ENCODE measurements at places on chromosomes 16 and 17.

GRCh38 chr17:63086483-63087185 lies 120.6 kb downstream of the TANC2 start:
- DNase-seq: no peak

GRCh38 chr16:8958344-8959167 lies 5.2 kb downstream of the USP7 start:
- DNase-seq: no peak

DNA sequence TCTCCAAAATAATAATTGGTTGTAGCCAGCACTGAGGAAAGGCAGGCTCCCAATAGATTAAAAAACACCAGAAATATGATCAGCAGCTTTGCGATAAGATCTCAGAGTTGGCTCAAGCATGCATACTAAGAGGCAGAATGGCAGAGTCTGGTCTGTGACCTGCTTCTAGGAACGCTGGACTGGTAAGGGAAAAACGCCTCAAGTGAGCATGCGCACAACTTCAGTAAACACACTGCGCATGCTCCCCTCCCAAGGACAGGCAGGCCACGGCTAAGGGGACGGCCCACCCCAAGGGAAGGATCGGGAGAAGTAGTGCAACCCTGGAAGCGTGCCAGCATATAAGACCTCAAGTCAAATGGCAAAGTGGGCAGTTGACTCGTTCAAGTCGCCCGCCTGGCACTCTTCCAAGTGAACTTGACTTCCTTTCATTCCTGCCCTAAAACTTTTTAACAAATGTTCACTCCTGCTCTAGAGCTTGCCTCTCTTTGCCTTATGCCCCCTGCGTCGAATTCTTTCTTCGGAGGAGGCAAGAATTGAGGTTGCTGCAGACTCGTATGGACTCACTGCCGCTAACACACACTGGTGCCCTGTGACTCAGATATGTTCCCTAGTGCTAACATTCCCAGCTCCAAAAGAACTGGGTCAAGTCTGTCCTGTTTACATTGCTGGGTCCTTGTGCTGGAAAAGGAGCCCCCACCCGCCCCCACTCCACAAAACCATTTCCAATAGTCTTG lies 22.4 kb upstream of the PRM1 start:
- no peak for DNase-seq

DNA sequence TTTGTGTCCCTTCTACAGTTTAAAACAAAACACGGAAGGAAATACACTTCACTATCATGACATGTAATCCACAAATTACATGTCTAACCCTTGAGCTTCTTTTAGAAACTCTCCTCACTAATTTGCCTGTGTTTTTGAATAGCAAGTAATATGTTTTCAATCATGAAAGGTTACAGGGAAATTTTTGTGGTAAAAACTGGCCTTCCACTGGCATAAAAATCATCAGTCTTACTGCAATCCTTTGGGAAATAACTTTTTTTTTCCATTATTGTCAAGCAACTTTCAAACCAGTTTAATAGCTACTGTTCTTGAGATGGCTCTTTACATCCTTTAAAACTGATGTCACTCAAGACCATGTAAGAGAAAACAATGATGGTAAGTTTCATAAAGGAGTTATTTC lies 27.0 kb downstream of the MYO1D start:
- DNase-seq: no peak

GRCh38 chr16:82995924-82996441 lies 369.2 kb downstream of the CDH13 start:
- DNase-seq: no peak

DNA sequence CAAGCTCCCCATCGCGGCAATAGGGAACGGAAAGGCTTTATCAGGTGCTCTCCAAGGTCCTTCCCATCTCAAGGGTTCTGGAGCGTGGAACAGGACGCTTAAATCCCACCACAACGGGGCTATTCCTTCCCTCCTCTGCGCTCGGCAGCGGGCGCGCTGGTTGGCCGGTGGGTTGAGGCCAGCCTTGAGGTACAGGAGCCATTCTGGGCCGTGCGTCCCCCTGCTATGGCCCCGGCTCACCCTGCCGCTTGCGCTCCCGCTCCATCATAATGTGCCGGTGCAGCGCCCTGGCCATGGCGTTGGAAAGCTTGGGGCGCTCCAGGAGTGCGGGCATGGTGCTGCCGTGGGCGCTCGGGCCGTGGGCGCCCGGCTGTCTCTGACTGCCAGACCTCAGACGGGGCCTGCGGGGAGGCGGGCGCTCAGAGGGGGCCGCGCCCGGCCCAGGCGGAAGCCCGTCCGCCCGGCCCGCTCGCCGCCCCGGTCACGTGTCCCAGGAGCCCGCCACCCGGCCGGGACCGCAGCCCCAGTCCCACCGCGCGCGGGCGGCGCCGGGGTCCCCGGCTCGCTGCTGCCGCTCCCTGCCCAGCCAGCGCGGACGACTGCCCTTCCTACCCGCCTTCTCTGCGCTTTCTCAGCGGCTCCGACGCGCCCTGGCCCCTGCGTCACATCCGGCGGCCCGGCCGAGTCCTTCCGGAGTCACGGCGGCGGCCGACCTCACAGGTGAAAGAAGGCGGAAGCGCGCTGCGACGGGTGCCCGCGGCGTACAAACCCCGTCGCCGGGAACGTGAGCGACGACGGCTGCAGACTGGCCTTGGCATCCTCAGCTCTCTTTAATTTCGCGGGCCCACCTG lies at the start of gene GPS2:
Gene GPS2, minus strand, starts transcription at position 642 of the 851 bp plus-strand sequence. Its CDS starts 308 bp downstream, at position 334.
- peak; percentile 86 for DNase-seq

DNA sequence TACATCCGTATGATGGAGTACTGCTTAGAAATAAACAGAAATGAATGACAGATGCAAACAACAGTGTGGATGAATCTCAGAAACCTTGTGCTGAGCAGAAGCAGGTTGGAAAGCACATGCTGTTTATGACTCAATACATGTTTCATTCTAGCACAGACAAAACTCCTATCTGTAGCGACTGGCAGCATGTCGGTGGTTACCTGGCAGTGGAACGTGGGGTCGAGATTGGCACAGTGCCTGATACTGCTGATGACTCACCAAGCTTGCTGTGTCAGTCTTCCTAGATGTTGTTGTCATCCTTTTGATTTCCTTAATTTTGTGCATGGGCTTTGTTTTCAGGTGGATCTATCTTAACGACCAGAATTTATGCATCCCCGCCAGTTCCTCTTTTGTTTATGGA lies 62.1 kb downstream of the GAN start:
- no peak for DNase-seq

GRCh38 chr17:13346081-13346533 lies 255.6 kb downstream of the HS3ST3A1 start:
- DNase-seq: no peak

GRCh38 chr16:55003306-55003705 lies 72.6 kb downstream of the IRX5 start:
- DNase-seq: no peak

DNA sequence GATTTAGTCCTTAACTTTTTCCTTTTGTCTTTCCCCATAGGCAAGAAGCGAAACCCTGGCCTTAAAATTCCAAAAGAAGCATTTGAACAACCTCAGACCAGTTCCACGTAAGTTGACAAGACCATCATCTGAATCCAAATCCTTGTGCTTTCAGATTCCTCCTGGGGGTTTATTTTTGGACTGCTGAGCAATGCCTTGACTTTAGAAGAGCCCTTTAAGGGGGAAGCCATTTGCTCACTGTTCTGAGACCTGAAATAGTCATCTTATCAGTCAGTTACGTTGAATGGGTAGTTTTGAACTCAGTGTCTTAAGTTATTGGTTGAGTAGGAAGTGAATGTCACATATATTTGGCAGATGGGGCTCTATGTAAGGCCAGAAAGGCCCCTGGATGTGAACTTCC lies 91.2 kb downstream of the MAP2K6 start:
- no peak for DNase-seq

GRCh38 chr17:40937384-40937819 lies at the start of gene KRT23:
Gene KRT23, minus strand, starts transcription at chr17:40937646. Its CDS starts 1,043 bp downstream, at chr17:40936603.
- no peak for DNase-seq

GRCh38 chr16:54050459-54051210 lies 236.0 kb downstream of the IRX3 start:
- no peak for DNase-seq

GRCh38 chr16:80804526-80805383 lies at the start of gene CDYL2:
Gene CDYL2, minus strand, starts transcription at chr16:80804598. Its CDS starts 425 bp downstream, at chr16:80804173.
- DNase-seq: no peak

DNA sequence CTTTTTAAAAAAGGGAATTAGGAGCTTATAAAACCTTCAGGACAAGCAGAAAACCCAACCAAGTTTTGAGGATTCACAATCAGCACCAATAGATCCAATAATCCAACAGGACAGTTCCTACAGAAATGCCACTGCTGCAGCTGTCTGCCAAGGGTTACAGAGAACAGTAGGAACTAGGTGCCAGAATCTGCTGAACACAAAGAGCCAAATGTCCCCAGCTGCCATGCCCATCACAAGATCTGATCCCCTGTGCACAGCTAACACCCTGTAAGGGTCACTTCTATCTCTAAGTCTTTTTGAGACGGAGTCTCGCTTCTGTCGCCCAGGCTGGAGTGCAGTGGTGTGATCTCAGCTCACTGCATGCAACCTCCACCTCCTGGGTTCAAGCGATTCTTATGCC lies 262.3 kb downstream of the STX8 start:
- peak; percentile 11 for DNase-seq

DNA sequence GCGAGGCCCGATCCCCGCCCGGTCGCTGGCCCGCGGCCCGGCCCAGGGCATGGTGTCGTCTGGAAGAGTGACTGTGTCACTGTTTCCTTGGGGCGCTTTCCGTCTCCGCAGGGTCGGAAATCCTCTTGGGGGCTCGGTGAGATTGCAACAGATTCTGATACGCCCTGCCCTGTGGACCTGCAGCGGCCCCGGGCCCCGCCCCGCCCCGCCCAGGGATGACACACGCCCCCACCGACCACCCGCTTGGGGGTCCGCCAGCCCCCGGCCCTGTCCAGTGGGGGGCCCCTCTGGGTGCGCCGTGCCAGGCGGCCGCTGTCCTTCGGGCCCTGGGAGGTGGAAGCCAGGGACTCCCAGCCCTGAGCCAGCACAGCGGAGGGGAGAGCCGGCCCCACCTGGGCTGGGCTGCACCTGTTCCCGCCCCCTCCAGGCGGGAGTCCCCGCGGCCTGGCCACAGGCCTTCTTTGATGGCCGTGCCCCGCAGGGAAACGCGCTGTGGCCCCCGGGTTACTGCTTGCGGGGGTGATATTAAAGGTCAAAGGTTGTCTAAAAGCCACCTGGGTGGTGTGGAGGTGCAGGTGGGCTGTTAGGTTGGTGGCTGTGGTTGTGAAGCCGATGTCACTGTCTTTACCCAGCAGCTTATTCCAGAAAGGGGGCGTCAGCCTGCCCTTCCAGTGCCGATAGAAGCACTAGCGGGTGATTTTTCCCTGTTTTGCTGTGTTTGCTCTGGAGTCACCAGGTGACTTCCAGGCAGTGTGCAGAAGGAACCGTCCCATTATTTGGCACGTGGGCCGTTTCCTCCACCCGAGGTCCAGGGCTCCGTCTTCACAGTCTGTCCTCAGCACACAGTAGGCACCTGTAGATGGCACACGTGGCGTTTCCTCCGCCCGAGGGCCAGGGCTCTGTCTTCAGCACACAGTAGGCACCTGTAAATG lies 752 bp downstream of the TBC1D24 start:
- no peak for DNase-seq

GRCh38 chr17:39750131-39751015 lies 12.6 kb downstream of the GRB7 start:
- no peak for DNase-seq

DNA sequence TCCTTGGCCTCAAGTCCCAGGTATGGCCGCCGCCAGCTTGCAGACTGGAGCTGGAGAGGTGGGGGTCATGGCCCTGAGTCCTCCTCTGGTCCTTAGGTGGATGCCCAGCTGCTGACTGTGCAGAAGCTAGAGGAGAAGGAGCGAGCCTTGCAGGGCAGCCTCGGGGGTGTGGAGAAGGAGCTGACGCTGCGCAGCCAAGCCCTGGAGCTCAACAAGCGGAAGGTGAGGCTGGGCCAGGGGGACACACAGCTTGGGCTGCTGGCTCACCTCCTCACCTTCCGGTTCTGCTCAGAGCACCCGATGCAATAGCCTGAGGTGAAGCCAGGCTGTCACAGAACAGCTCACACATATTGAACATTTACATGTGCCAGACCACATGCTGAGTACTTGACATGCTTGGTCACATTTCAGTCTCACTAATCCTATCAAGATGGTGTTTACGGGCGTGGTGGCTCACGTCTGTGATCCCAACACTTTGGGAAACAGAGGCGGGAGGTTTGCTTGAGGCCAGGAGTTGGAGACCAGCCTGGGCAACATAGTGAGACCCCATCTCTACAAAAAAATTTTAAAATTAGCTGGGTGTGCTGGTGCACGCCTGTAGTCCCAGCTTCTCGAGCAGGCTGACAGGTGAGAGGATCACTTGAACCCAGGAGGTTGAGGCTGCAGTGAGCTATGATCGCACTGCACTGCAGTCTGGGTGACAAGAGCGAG lies 7.4 kb downstream of the RNF40 start:
- no peak for DNase-seq

DNA sequence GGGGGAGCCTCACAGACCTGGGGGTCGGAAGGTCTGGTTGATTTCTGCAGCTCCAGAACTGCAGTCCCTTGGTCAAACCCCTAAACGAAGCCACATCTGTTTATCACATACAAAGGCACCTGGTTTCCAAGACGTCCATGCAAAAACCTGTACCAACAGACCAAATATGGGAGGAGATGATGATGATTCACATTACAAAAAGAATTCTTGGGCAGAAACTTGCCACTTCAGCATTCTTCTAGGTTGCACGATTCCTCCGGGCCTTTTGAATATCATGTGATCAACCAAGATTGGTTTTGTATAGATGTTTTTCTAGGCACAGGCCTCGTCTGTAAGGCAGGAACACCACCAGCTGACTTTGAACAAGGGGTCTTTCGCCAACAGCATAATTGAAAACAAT lies 466.3 kb downstream of the SOX9 start:
- no peak for DNase-seq

GRCh38 chr17:50534222-50534978 lies 1.9 kb downstream of the EPN3 start:
- no peak for DNase-seq

- DNase-seq: no peak
Observed at GRCh38 chr17:44992242-44992939, 24.3 kb upstream of the C1QL1 start.

Data from substantia nigra (tissue), 51 donors.